Hepatocyte (in vitro differentiated cells): ENCODE measurements at places on chromosomes 12 and 14. TPM values are rescaled to one million over a fixed set of nuclear protein-coding genes. Genes with fewer than 3 reads are reported as not detected.

GRCh38 chr14:31068235-31068634 lies 42.1 kb upstream of the STRN3 start:
- H3K4me3 ChIP-seq, result no peak overlapping the region
- H3K4me1 ChIP-seq, result no peaks in the 10 kb centered on the region
- no peak for DNase-seq
- no peaks in the 10 kb centered on the region for H3K36me3 ChIP-seq

DNA sequence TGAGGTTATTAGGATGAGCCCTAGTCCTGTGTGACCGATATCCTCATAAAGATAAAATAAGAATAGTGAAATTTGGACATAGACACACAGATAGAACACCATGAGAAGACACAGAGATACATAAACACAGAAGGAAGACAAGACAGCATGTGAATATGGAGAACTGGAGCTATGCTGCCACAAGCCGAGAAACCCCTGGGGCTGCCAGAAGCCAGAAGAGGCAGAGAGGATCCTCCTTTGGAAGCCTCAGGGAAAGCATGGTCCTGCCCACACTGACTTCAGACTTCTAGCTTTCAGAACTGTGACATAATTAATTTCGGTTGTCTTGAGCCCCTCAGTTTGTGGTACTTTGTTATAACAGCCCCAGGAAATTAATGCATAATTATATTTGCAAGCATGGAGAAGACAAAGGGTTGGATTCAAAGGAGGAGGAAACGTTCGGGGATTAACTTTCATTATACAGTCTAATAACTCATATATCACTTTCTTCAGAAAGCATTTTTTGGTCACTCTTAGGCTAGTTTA lies 1501.8 kb upstream of the FLRT2 start:
- no peak overlapping the region for H3K27ac ChIP-seq
- DNase-seq, result no peak
- no peak overlapping the region for H3K4me3 ChIP-seq
- no peaks in the 10 kb centered on the region for H3K4me1 ChIP-seq
- H3K27me3 ChIP-seq, result no peaks in the 10 kb centered on the region

DNA sequence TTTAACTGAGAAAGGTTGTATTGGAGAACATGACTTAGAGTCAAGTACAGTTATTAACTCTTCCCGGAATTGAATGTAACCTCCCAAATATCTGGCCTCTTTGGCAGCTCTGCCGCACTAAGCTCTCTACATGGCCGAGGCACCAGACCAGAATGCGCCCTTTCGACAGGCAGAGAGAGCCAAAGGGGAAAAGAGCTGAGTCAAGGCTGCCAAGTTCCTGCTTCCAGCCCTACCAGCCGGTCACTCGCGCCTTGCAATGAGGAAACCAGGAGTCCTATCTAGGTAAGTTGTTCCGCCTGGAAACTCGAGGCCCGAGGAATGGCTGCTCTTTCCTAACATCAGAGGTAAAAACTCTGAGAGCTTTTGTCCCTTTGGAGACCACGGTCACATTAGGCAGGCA lies 172.2 kb downstream of the BRMS1L start:
- no peak overlapping the region for H3K27ac ChIP-seq
- no peaks in the 10 kb centered on the region for H3K4me1 ChIP-seq
- H3K4me3 ChIP-seq, result no peak overlapping the region
- H3K27me3 ChIP-seq, result no peaks in the 10 kb centered on the region

DNA sequence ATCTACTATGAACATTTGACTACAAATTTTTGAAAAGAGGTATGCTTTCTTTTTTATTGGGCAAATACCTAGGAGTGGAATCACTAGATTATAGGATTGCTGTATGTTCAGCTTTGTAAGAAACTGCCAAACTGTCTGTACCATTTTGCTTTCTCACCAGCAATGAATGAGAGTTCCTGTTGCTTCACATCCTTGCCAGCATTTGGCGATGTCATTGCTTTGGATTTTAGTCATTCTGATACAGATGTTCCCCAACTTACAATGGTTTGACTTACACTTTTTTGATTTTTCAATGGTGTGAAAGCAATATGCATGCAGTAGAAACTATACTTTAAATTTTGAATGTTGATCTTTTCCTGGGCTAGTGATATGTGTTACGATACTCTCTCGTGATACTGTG lies 328.7 kb downstream of the RAD51B start:
- H3K4me3 ChIP-seq, result no peak overlapping the region
- no peaks in the 10 kb centered on the region for H3K27me3 ChIP-seq
- H3K4me1 ChIP-seq, result peaks cover 31% of the 10 kb centered on the region
- H3K27ac ChIP-seq, result peak overlapping the region; percentile 93
- no peaks in the 10 kb centered on the region for H3K36me3 ChIP-seq
- DNase-seq, result no peak

Gene NPFF
- 0.77 TPM in 1 of 2 replicates, not detected in the other for polyA plus RNA-seq
